ENCODE measurements at places on chromosomes 2 and 18.

GRCh38 chr18:59904011-59904601, 4.3 kb downstream of the PMAIP1 start:
- peaks cover 57% of the 10 kb centered on the region for H3K36me3 ChIP-seq
- H3K27me3 ChIP-seq = no peaks in the 10 kb centered on the region
- peak overlapping the region; percentile 84 for H3K27ac ChIP-seq
- DNase-seq = no peak
- H3K4me3 ChIP-seq = peak overlapping the region; percentile 58
- H3K4me1 ChIP-seq = peaks cover 70% of the 10 kb centered on the region

GRCh38 chr18:35010156-35010555, 31.1 kb upstream of the MAPRE2 start:
- H3K4me1 ChIP-seq = no peaks in the 10 kb centered on the region
- no peak overlapping the region for H3K4me3 ChIP-seq
- no peak for DNase-seq
- H3K27me3 ChIP-seq = no peaks in the 10 kb centered on the region

DNA sequence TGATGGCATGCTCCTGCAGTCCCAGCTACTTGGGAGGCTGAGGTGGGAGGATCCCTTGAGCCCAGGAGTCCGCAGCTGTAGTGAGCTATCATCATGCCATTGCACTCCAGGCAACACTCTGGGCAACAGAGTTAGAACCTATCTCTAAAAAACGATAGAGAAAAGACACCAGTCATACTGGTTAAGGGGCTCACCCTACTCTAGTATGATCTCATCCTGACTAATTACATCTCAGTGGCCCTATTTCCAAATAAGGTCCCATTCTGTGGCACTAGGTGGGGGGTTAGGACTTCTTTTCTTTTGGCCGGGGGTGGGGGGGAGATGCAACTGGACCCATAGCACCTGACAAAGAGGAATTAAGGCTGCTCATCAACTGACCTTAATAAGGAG, 163.2 kb upstream of the NCK2 start:
- DNase-seq = no peak
- H3K27ac ChIP-seq = no peak overlapping the region
- H3K4me3 ChIP-seq = no peak overlapping the region
- no peaks in the 10 kb centered on the region for H3K27me3 ChIP-seq

DNA sequence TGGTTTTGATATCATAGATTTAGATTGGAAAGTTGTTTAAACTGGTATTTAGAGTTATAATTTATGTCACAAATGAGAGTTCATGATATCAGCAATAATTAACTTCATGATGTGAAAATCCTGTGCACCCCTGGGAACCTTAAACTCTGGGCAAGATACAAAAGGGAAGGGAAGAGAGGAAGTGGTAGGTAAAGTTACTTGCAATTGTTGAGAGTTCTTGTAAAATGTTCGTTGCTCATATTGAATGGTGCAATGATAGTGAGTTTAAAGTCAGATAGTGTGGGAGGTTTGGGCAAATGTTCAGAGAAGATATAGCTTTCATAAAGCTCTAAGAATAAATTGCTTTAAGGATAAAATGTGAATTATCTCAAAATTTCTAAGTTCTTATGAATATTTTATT, 75.4 kb downstream of the SP110 start:
- H3K36me3 ChIP-seq = no peaks in the 10 kb centered on the region
- no peaks in the 10 kb centered on the region for H3K4me1 ChIP-seq
- H3K27me3 ChIP-seq = peaks cover 11% of the 10 kb centered on the region
- no peak overlapping the region for H3K27ac ChIP-seq

- H3K36me3 ChIP-seq = peaks cover 22% of the 10 kb centered on the region
- peaks cover 3% of the 10 kb centered on the region for H3K27me3 ChIP-seq
- no peak for DNase-seq
- H3K4me1 ChIP-seq = peaks cover 11% of the 10 kb centered on the region
- no peak overlapping the region for H3K4me3 ChIP-seq
- H3K27ac ChIP-seq = no peak overlapping the region
These were observed 848.0 kb downstream of the RNF144A start for GRCh38 chr2:7765236-7765635.

GRCh38 chr2:175203621-175204496, 22.3 kb upstream of the ATP5MC3 start:
- no peak overlapping the region for H3K27ac ChIP-seq
- no peaks in the 10 kb centered on the region for H3K36me3 ChIP-seq
- no peak overlapping the region for H3K4me3 ChIP-seq
- H3K4me1 ChIP-seq = peaks cover 8% of the 10 kb centered on the region
- peak; percentile 64 for DNase-seq
- H3K27me3 ChIP-seq = peaks cover 20% of the 10 kb centered on the region

DNA sequence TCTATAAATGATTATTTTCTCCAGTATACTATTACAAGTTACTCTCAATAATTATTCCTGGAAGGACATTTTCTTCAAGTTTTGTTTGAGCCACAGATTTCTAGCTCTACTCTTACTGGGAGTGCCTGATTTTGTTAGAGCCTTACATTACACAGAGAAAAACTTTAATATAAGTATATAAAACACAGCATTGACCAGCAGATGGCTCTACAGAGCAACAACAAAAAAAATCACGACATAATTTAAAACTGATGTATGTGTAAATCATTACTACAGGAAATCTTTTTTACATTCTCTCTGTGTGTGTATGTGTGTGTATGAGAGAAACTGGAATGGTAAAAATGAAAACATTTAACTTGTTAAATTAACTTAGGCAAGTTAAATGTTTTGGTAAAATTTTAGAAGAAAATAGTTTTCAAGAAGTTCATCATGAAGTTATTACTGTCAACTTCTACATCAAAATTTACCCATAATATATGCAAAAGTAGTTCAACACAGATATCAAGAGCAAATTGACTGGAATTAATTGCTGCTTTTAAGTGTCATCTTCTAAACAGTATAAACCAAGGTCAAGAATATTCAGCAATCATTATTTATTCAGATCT, 103.3 kb downstream of the MDH1 start:
- H3K36me3 ChIP-seq = no peaks in the 10 kb centered on the region
- no peak overlapping the region for H3K27ac ChIP-seq
- H3K27me3 ChIP-seq = no peaks in the 10 kb centered on the region
- H3K4me3 ChIP-seq = no peak overlapping the region
- H3K4me1 ChIP-seq = no peaks in the 10 kb centered on the region

DNA sequence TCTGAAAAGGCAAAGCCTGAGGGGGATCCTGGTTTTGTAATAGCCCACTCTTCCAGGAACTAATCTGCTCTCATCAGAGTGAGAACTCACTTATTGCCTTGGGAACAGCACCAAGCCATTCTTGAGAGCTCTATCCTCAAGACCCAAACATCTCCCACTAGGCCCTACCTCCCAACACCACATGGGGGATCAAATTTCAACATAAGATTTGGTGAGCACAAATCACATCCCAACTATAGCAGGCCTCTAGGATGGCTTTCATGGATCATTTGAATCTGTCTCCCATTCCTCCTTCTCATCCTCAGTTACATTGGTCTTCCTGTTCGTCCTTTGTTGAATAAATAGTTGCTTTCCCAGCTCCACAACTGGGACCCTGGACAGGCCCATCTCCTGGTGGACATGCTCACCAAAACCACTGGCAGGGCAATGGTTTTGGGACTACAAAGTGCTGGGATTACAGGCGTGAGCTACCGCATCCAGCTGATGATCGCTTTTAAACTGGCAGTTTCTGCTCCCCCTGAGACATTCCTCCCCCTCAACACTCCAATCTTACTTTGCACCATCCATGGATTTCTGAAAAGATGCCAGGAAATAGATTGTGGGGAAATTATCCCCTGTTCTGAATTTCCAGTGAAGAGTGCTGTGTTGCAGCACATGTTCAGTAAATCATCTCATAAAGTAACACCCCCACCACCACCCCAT, 42.6 kb downstream of the MCFD2 start:
- no peak overlapping the region for H3K4me3 ChIP-seq
- H3K4me1 ChIP-seq = peaks cover 1% of the 10 kb centered on the region
- H3K36me3 ChIP-seq = no peaks in the 10 kb centered on the region
- H3K27me3 ChIP-seq = peaks cover 33% of the 10 kb centered on the region
- no peak overlapping the region for H3K27ac ChIP-seq
